ENCODE measurements at places on chromosomes 2 and 18.

DNA sequence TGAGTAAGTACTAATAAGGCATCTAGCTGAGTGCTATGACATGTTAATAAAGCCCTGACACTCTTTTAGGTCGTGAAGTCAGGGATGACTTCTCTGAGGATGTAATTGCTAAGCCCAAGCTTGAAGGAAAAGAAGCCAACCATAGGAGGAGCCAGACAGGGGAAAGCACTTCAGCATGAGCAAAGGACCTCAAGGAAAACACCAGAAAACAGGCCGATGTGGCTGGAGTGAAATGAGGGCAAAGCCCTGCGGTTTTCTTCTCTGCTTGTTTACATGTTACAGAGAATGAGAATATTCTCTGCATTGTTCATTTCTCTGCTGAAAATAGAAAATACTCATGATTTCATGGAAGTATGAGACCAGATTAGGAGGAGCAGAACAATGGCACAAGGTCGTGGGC lies 112.5 kb upstream of the ARHGAP28 start:
- DNase-seq: no peak

DNA sequence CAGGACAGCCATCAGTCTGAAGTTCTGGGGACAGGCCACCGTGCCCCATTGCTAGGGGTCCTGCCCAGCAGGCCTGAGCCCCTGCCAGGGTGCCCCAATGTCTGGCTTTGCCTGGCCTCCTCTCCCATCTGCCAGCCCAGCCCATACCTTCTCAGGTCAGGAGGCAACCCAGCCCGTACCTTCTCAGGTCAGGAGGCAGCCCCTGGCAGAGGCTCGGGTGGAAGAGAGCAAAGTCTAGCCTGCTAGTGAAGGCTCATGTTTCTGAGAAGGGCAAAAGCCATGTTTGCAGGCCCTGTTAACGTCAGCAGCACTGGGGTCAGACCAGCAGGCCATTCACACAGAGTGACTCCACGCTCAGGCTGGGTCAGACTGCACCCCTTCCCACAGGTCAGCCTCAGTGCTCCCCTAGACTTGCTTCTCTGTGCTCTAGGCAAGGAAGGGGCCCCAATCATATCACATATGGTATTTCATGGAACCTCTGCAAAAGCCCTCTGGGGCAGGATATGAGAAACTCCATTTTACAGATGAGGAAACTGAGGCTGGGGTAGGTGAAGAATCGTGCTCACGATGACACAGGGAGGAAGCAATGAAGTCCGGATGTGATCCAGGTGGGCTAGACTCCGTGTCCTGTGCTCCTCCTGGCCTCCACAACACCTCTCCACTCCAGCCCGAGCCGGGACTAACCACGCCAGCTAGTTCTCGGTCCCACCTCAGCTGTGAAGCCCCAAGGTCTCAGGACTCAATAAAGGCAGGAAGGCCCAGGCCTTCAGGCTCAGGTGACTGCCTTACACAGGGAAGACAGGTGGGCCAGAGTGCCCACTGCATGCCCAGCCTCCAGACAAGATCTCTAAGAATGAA lies 9.5 kb downstream of the SDC1 start:
- no peak for DNase-seq

- DNase-seq: no peak
These were observed 140.9 kb downstream of the DIS3L2 start for GRCh38 chr2:232102380-232102779.

DNA sequence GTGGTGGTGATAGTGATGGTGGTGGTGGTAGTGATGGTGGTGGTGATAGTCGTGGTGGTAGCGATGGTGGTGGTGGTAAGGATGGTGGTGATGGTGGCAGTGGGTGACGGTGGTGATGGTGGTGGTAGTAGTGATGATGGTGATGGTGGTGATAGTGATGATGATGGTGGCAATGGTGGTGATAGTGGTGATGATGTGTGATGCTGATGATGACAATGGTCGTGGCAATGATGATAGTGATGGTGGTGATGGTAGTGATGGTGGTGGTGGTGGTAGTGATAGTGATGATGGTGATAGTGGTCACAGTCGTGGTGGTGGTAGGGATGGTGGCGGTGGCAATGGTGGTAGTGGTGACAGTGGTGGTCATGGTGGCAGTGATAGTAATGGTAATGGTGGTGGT lies 243.9 kb upstream of the RAB6C start:
- no peak for DNase-seq

DNA sequence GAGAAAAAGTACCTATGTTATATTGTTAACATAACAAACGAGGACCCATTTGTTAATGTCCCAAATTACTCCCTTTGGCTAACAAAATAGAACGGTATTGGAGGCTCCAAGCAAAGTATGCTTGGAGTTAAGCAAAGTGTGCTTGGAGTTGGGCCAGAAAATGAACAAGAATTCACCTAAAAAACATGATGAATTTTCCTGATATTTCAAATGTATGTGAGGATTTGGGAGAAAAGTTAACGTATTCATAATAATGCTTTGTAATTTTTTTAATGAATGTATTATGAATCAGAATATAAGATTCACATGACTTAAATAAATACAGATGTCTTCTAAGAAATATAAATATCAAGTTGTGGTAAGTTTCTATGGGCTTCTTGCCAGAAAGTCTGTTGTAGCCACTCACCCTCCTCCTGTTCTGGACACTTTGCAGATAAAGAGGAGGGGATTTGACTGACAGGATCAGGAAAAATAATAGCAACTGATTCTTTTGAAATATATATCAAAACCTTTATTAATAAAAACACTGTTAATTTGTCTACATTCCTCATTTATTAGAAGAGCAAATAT lies 423.7 kb upstream of the MMADHC start:
- DNase-seq: no peak

DNA sequence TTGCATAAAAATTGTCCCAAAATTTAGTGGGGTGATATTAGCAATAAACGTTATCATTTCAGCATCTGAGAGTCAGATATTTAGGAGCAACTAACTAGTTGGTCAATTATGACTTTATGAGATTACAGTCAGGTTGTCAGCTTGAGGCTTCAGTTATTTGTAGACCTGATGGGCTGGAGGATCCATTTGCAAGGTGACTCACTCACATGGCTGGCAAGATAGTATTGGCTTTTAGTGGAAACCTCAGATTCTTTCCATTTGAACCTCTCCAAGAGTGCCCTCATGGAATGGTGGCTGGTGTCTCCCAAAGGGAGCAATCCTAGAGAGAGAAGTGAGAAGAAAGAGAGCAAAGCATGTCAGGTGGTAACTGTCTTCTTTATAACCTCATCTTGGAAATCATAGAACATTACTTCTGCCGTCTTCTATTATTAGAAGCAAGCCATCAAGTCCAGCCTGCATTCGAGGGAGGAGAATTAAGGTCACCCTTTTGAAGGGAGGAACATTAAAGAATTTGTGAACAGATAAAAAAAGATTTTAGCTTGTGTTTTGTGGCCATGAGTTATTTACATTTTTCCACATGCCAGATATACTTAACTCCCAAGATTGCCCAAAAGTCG lies 92.5 kb downstream of the HAUS1 start:
- no peak for DNase-seq

DNA sequence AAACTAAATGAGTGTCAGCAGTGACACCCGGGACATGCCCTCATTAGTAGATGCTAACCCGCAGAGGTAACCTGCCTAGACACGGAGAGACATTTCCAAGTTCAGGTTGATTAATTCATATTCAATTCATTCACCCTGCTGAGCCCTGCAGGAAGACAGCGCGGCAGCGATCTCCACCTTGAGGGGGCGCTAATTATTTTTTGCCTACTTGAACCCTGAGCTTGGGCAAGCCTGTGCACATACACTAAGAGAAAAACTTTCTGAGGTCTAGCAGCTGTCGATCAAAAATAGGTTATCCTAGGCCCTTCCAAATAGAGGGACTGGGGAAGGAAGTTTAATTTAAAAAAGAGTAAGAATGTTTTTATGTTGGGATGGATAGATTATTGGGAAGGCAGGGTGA lies 1.3 kb upstream of the LYPD6 start:
- DNase-seq: no peak

DNA sequence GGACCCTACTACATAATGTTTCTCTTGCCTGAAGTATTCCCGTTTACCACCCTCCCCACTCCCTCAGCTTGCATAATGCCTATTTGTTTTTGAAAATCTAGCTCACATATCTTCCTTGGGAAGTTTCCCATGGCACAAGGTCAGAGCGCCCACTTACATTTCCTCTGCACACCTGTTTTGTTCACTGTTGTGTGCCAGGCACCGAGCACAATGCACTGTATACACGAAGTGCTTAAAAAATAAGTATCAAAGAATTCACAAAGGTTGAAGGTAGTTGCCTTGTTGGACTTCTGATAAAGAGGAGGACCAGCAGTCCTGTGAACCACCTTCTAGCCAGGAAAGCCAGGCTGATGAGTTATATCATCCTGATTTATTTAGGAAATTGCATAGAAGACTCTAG lies 16.8 kb upstream of the RHOB start:
- no peak for DNase-seq

GRCh38 chr2:156619021-156619539 lies 182.9 kb downstream of the GPD2 start:
- DNase-seq: no peak

DNA sequence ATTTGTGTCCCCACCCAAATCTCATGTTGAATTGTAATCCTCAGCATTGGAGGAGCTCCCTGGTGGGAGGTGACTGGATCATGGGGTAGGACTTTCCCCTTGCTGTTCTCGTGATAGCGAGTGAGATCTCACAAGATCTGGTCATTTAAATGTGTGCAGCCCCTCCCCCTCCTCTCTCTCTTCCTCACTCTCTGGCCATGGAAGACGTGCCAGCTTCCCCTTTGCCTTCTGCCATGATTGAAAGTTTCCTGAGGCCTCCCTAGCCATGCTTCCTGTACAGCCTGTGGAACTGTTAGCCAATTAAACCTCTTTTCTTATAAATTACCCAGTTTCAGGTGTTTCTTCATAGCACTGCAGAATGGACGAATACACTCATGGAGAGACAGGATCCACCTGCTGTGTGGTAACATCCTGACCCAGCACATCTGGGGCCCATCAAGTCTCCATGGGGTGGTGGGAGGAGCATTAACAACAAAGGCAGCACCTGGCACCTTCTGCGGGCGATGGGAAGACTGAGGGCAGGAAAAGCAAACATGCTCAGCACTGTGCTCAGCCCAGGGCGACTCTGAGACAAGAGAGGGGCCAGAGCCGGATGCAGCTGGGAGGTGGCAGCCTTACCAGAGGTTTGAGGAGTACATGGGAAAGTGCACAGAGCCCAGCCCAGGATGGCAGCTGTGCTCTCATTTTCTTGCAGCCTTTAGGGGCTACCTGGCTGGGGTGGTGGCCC lies 16.2 kb upstream of the ALPP start:
- no peak for DNase-seq

DNA sequence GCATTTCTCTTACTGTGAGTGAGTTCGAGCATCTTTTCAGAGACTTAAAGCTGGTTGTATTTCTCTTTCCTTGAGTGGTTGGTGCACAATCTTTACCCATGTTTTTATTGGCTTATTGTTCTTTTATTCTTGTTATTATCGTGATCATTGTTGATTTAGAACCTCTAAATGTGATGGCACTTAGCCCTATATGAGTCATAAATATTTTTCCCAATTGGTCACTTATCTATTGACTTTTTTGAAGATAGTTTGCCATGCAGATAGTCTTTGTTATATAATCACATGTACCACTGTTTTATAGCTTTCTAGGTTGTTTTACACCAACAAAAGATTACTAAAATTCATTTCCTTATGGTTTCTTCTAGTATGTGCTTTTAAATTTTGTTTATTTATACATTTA lies 141.6 kb upstream of the MSH6 start:
- DNase-seq: no peak

DNA sequence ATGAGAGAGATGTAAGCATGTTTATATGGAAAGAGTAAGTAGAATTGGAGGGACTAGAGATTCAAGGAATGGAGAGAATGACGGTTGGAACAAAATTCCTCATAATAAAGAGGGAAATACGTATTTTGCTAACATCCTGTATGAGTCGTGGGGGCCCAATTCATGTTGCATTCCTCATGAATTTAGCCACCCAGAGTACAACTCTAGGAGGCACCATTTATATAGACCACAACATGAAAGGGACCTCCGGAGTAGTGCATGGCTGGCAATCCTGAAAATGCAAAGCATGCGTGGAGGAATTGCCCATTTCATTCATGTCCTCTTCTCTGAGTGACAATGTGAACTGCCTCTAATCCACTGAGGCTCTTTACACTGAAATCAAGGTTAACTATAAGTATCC lies 168.2 kb downstream of the ZEB2 start:
- DNase-seq: no peak

- no peak for DNase-seq
These were observed 44.4 kb upstream of the MGAT4A start for GRCh38 chr2:98775146-98775986.

GRCh38 chr18:73365018-73365417 lies 497.2 kb upstream of the NETO1 start:
- DNase-seq: no peak

- DNase-seq: no peak
These were observed 324.7 kb downstream of the MYCN start for GRCh38 chr2:16264931-16265540.

GRCh38 chr2:219555956-219556355 lies 12.1 kb downstream of the TMEM198 start:
- no peak for DNase-seq

- no peak for DNase-seq
These were observed 25.2 kb upstream of the CTLA4 start for GRCh38 chr2:203842373-203842772.

DNA sequence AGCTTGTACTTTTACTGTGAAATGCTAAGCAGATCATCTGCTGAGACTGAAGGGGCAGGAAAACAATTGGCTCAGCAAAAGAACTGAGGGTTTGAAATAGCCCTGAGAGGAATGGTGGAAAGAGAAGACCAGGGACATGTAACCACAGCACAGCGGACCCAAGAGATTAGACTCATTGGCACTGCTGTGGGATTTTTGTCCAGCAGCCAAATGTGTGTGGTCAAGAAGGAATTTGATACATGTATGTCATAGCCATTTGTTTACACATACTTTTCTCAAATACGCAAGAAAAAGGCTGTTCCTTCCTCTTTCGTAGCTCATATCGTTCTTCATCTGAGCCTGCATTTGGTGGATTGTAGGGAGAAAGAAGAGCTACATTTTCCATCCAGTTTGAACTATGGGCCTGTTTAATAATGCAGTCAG lies 73.8 kb downstream of the TRABD2A start:
- no peak for DNase-seq

GRCh38 chr2:73244580-73244979 lies 10.5 kb downstream of the CCT7 start:
- no peak for DNase-seq

GRCh38 chr2:60885683-60886082 lies 4.3 kb downstream of the REL start:
- no peak for DNase-seq

DNA sequence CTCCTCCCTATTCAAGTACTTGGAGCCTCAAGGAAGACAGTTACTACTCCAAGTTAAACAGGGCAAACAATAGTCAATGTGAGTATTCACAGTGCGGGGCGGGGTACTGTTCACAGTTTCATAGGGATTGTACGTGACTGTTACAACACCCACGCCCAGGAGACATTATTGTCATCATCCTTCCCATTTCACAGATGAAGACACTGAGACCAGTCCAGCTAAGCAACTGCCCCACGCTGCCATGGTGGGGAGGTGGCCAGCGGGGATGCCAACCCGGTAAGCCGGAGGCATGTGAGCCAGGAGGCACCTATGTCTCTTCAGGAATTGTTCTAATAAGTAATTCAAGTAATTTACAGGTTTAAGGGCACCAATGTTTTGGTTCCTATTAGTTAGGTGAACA lies 982 bp downstream of the HJURP start:
- no peak for DNase-seq
